ENCODE measurements at places on chromosomes 4 and X. TPM values are rescaled to one million over a fixed set of nuclear protein-coding genes. Genes with fewer than 3 reads are reported as not detected.

Gene REELD1
- total RNA-seq = not detected

Gene RBM47
- total RNA-seq = 2.7 TPM

DNA sequence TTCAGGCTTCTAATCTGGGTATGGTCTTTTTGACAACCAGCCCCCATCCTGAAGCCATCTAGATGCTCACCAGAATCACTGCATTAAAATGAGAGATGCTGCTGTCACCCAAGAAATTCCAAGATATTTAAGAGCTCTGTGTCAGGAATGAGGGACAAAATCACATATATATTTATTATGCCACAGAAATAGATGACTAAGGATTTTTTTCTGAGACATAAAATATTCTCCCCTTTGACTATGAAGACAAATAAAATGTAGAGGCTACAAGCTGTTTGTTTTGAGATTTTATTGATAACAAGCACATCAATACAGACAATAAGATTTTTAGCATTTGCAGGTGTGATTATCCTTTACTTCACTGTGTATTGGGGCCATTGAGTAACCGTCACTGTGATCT, 77.4 kb downstream of the COMMD8 start:
- no peak overlapping the region for H3K4me3 ChIP-seq
- no peak for DNase-seq
- H3K27me3 ChIP-seq = no peaks in the 10 kb centered on the region
- no peak overlapping the region for H3K27ac ChIP-seq
- H3K36me3 ChIP-seq = no peaks in the 10 kb centered on the region
- no peaks in the 10 kb centered on the region for H3K4me1 ChIP-seq

GRCh38 chr4:139416073-139416673, 37.7 kb upstream of the RAB33B start:
- no peak overlapping the region for H3K27ac ChIP-seq
- H3K36me3 ChIP-seq = no peaks in the 10 kb centered on the region
- H3K4me1 ChIP-seq = peaks cover 7% of the 10 kb centered on the region
- no peak overlapping the region for H3K4me3 ChIP-seq
- no peak for DNase-seq

DNA sequence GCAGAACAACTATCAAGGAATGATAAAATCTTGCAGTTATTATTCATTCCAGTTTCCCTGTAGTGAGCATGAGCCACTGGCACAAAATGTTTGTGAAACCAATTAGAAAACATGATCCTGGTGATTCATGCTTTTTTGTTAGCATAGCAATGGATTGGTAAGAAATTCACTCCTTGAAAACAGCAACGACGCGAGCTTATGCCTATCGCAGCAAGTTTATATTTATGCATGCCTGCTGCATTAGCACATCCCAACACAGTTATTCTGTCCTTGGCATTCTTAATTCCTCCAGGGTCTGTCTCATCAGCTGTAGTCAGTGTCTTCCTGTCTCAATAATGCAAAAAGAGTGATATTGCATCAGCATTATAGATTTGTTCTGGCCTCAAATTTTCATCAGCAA, 975.9 kb downstream of the STIM2 start:
- H3K4me1 ChIP-seq = no peaks in the 10 kb centered on the region
- DNase-seq = no peak
- no peak overlapping the region for H3K4me3 ChIP-seq
- H3K27ac ChIP-seq = no peak overlapping the region

Gene CCDC110
- total RNA-seq = 2.0 TPM

GRCh38 chr4:143451186-143451585, 62.3 kb upstream of the SMARCA5 start:
- peaks cover 8% of the 10 kb centered on the region for H3K36me3 ChIP-seq
- H3K4me1 ChIP-seq = peaks cover 19% of the 10 kb centered on the region
- DNase-seq = no peak
- H3K27ac ChIP-seq = no peak overlapping the region
- H3K27me3 ChIP-seq = no peaks in the 10 kb centered on the region
- no peak overlapping the region for H3K4me3 ChIP-seq

GRCh38 chr4:147360301-147360700, 120.6 kb upstream of the EDNRA start:
- peaks cover 26% of the 10 kb centered on the region for H3K4me1 ChIP-seq
- H3K36me3 ChIP-seq = no peaks in the 10 kb centered on the region
- H3K27ac ChIP-seq = peak overlapping the region; percentile 78

- H3K4me3 ChIP-seq = no peak overlapping the region
- H3K27ac ChIP-seq = no peak overlapping the region
- DNase-seq = no peak
- no peaks in the 10 kb centered on the region for H3K27me3 ChIP-seq
- H3K36me3 ChIP-seq = no peaks in the 10 kb centered on the region
Measured at GRCh38 chr4:37781131-37781455, 45.4 kb upstream of the PGM2 start.

GRCh38 chr4:146340798-146341197, 126.5 kb downstream of the REELD1 start:
- H3K4me3 ChIP-seq = no peak overlapping the region
- H3K36me3 ChIP-seq = no peaks in the 10 kb centered on the region
- no peak overlapping the region for H3K27ac ChIP-seq
- peaks cover 9% of the 10 kb centered on the region for H3K4me1 ChIP-seq
- DNase-seq = no peak

Gene GPR82
- total RNA-seq = 0.19 TPM

- H3K4me1 ChIP-seq = no peaks in the 10 kb centered on the region
- H3K27me3 ChIP-seq = no peaks in the 10 kb centered on the region
- H3K27ac ChIP-seq = no peak overlapping the region
- H3K4me3 ChIP-seq = no peak overlapping the region
- DNase-seq = no peak
Measured at GRCh38 chr4:82493721-82494425, 63.5 kb downstream of the ENOPH1 start.

DNA sequence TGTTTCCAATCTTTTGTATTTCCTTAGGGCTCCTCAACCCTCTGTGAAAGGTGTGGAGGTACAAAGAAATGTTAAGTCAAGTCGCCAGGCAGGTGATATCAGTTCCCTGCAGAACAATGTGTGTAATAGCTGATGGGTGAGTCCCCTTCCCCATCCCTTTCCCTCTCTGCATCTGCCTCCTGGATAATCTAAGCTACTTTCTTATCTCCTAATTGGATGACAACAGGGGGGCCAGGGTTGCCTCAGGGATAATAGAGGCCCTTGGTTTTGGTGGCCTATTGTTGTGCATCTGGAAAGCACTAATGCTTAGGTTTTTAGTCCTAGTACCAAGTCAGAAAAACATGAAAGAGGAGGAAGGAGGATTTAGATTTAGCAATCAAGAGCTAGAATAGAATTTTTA, 29.1 kb downstream of the MAGED1 start:
- H3K27me3 ChIP-seq = peaks cover 4% of the 10 kb centered on the region
- H3K27ac ChIP-seq = no peak overlapping the region
- no peaks in the 10 kb centered on the region for H3K36me3 ChIP-seq
- no peak overlapping the region for H3K4me3 ChIP-seq
- no peaks in the 10 kb centered on the region for H3K4me1 ChIP-seq

- H3K4me1 ChIP-seq = no peaks in the 10 kb centered on the region
- H3K27me3 ChIP-seq = no peaks in the 10 kb centered on the region
- DNase-seq = no peak
Measured at GRCh38 chrX:133971586-133971985, 13.8 kb downstream of the GPC3 start.

Gene GPRIN3
- 9.0 TPM for total RNA-seq

All from left ventricle myocardium inferior (tissue), 1 donor.